ENCODE measurements at places on chromosomes 3 and 15. TPM values are rescaled to one million over a fixed set of nuclear protein-coding genes. Genes with fewer than 3 reads are reported as not detected.

- DNase-seq = no peak
Observed at GRCh38 chr3:115834068-115834467, 210.8 kb downstream of the GAP43 start.

DNA sequence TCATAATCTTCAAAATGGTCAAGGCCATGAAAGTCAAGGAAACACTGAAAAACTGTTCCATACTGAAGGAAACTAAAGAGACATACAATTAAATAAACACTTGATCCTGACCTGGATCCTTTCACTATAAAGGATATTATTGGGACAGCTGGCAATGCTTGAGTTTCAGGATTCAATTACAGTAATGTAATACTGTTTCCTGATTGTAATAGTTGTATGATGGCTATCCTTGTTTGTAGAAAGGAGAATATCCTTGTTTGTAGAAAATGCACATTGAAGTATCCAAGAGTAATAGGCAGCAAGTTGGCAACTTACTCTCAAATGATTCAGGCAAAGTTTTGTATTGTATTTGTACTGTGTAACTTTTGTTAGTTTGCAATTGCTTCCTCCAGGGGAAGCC is 4.6 kb downstream of the CIDEC start:
- no peak for DNase-seq

DNA sequence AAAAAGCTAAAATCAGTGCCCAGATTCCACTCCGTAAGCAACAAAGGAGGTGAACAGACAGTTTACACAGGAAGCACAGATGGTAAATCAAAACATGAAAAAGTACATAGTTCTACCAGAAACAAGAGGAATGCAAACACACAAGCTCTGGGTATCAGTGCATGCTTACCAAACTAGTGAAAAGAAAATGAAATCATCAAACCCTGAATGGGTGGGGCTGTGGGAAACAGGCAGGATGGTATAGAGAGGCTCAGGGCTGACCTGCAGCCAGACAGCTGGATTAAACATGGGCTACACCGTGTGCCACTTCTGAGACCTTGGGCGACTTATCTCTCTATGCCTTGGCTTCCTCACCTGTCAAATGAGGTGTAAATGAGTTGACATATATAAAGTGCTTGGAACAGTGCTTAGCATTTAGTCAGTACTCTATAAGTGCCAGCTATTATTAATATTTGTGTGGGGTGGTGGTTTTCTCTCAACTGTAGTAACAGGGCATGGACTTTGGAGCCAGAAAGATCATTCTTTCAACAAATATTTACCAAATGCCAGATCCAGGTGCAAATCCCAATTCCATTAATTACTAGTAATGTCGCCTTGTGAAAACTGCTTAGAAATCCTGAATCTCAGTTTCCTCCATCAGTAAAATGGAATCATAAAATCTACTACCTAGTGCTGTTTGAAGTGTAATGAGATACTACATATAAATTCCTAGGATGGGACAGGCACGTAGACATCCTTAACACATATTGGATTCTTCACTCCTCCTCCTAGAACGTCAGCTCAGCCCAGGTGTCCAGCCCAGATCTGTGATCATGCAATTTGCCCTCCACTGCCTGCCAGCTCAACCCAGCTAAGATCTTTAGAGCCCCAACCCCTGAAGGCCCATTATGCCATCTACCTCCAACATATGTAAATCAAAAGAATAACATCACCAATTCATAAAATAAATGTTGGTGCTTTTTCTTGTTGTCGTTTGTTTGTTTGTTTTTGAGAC is 55.5 kb upstream of the SMAD3 start:
- no peak for DNase-seq

DNA sequence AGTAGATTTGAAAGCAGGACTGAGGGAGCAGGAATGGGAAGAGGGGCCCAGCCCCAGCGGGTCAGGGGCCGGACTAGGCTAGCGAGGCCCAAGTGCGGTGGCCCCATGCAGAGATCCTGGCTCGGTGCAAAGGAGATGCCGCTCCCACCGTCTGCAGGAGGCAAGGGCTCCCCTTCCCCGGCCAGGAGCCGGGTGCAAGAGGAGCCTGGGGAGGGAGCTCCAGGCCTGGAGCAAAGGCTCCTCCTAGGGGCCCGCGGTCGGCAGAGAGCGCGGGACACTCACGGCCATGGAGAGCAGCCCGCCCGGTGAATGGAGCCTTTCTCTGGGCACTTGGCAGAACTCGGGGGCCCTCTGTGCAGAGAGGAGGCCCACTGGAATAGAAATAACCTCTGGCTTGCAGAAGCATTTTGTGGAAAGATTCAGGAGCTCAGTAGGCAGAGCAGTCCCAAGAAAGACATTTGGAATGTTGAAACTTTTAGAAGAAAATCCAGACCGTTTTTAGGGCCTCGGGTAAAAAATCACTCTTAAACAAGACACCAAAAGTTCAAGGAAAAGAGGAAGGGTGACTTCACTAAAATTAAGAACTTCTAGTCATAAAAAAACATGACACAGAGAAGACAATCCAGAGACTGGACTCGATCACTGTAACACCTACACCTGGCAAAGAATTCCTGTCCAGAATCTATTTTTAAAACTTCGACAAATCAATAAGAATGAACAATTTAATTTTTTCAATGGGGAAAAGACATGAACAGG is 43.0 kb upstream of the USP3 start:
- DNase-seq = peak; percentile 92

DNA sequence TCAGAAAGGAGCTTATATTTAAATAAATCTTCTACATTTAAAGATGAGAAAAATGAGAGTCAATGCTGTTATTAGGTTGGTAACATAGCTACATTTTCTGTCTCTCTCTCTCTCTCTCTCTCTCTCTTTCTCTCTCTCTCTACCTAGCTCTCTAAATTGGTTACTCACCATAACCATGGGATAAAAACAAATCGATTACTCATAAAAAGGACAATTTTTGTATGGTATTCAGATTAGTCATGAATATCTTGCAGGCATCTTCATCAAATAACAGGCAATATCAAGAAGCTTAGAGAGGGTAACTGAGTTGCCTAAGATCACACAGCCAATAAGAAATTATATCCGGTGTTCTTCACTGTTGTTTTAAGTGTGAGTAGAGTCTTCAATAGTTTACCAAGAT is 81.8 kb upstream of the ALCAM start:
- DNase-seq = no peak

DNA sequence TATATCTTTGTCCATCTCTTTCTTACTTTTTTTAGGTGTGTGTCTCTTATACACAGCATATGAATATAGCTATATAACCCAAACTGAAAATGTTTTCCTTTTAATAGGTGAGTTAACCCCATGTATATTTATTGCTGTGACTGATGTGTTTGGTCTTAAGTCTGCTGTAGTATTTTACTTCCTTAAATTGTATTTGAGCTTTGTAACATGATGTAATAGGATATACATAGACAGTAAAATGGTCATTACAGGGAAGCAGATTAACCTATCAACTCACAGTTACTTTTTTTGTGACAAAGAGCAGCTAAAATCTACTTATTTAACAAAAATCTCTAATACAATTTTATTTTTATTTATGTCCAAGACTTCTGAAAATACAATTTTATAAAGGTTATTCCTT is 51.8 kb upstream of the CDAN1 start:
- no peak for DNase-seq

DNA sequence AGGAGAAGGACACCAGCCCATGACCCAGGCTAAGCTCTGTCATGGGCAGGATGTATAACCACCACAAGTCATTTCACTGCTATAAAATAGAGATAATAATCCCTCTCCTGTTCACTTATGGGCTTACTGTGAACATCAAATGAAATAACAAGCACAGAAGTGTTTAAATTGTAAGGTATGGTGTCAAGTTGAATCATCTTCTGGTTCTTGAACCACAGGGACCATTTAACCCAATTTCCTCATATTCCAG is 44.3 kb upstream of the TLE3 start:
- no peak for DNase-seq

DNA sequence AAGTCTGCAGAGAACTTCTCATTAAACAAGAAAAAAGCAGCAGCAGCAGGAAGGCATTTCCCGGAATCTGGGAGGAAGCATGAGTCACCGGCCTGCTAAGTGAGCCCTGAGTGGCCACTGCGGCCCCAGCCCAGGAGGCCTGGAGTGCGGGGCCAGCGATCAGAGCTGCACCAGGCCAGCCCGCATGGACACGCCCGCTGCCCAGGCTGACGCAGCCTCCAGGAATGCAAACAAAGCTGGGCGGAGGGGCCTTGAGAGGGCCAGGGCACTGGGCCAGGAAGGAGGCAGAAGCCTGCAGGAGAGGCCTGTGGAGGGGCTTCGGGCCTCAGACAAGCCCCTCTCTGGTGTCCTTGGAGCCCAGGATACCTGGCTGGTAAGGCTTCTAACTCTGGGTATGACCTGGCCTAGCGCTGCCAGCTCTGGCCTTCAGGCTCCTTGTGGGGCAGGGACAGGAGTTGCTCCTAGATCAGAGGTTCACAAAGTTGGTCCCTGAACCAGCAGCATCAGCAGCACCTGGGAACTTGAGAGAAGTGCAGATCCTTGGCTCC is 101.2 kb downstream of the SMAD6 start:
- peak; percentile 86 for DNase-seq

DNA sequence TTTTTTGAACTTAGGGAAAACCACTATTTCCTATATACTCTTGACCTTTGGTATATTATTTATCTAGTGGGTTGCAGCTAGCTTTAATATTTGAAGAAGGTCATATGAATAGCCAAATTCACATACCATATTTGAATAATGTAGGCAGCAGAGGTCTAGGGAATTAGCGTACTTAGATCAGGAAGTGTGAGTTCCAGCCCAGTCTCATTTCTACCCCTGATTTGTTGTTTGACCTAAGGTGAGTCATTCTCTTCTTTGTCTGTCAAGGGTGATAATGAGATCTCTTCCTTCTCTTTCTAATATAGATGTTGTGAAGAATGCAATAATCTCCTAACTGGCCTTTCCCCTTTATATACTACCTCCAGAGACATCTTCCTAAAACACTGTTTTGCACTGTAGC is 36.6 kb upstream of the ZPLD1 start:
- no peak for DNase-seq

DNA sequence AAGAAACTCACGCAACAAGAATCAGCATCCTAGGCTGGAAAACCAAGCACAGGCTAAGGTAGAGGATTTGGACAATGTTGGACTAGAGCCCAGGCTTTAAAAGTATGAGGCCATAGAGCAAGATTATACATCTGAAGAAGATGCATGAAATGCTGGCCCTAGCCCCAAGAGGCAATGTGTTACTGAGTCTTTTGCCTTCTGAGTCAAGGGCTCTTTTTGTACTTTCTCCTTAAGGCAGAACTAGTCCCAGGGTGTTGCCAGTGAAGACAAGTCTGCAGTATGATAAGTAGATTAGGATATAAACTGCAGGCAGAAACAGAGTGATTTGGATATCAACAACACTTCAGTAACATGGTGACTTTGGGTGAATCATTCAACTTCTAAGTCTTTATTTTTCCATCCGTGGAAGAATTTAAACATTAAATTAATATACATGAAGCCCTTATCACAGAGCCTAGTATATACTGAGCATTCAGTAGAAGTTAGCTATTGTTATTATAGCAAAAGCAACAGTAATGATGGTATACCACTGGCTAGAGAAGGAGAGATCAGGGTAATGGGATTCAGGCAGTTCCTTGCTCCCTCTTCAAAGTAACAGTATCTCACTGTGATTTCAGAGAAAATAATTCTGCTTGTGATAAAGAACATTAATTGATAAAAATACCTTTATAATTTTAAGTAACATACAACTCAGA is 99.9 kb upstream of the MLF1 start:
- DNase-seq = no peak

GRCh38 chr3:161689584-161690298 is 193.1 kb downstream of the OTOL1 start:
- no peak for DNase-seq

- no peak for DNase-seq
Observed at GRCh38 chr3:186182850-186183249, 74.0 kb upstream of the ETV5 start.

- DNase-seq = no peak
Observed at GRCh38 chr3:167754049-167754448, 18.5 kb downstream of the SERPINI1 start.

DNA sequence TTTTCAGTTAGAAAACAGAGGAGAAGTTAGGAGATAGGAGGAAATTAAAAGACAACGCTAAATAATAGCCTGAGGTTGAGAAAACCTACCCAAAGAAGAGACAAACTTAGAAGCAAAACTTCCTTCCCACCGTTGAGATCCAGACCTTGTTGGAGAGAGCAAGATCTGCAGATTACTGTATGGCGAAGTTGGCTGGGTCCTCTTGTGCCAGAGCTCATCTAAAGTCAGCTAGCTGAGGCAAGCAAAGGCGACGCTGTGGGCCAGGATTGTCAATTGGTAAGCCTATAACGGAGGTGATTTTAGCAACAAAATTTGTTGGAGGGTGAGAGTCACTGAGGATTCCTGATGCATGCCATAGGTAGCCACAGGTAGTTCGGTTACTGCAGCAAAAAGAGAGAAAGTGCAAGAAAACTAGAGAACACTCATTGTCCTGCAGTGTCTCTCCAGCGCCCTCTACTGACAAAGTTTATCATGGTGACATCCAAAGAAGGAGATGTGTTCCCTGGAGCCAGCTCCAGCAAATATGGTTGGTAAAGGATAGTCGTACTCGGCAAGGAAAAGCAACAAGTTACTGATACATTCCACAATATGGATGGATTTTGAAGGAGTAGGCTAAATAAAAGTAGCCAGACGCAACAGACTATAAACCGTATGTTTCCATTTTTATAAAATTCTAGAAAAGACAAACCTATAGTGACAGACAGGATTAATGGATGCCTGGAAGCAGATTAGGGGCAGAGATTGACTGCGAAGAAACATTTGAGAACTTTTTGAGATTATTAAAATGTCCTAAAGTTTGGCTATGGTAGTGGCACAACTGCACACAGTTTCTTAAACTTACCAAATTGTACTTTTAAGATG is 9.8 kb upstream of the OR5K4 start:
- DNase-seq = peak; percentile 12

DNA sequence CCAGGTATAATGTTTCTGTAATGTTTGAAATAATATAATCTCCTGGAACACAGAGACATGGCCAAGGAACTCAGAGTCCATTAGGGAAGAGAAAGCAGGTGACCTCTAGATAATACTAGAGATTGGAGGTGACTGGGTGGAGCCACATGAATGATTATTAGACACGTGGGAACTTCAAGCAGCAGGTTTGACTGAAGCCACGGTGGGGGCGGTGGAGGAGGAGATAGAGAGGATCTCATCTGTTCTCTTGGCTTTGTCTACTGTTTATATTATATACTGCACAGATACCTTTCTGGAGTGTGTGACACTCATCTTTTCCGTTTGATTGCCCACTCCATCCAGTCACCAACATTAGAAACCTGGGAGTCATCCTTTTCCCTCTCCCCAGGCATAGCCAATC is 33.7 kb downstream of the KIF7 start:
- no peak for DNase-seq

- DNase-seq = no peak
Observed at GRCh38 chr15:33678602-33679001, 289.7 kb upstream of the CHRM5 start.

- no peak for DNase-seq
Observed at GRCh38 chr15:66706840-66707239, 4.8 kb downstream of the SMAD6 start.

GRCh38 chr15:73244333-73244732 is 124.4 kb downstream of the HCN4 start:
- peak; percentile 23 for DNase-seq

CHRD gene
- 10.5 TPM for total RNA-seq

NPAP1 gene
- not detected for total RNA-seq

LRRK1 gene
- total RNA-seq = 3.3 TPM

CIDEC gene
- not detected for total RNA-seq

TNNC1 gene
- total RNA-seq = 4.2 TPM

AP3S2 gene
- total RNA-seq = 39.6 TPM

HDC gene
- not detected for total RNA-seq

IGSF10 gene
- total RNA-seq = 0.21 TPM

FSTL1 gene
- total RNA-seq = 343 TPM

ZNF660 gene
- 2.6 TPM for total RNA-seq

ARGFX gene
- total RNA-seq = not detected

BOC gene
- total RNA-seq = 2.8 TPM

MME gene
- 2.8 TPM for total RNA-seq
